A549 (cell line): ENCODE measurements at places on chromosomes 2 and 18.

- DNase-seq, result no peak
Observed at GRCh38 chr18:12044591-12044990, 49.1 kb upstream of the ANKRD62 start.

- no peak for DNase-seq
Observed at GRCh38 chr2:230688490-230688889, 24.2 kb upstream of the CAB39 start.

GRCh38 chr18:55024564-55024963 is 65.3 kb upstream of the CCDC68 start:
- DNase-seq, result no peak

GRCh38 chr2:197217541-197217940 is 93.0 kb downstream of the ANKRD44 start:
- DNase-seq, result no peak

GRCh38 chr2:59584958-59585357 is 968.5 kb downstream of the BCL11A start:
- DNase-seq, result no peak

DNA sequence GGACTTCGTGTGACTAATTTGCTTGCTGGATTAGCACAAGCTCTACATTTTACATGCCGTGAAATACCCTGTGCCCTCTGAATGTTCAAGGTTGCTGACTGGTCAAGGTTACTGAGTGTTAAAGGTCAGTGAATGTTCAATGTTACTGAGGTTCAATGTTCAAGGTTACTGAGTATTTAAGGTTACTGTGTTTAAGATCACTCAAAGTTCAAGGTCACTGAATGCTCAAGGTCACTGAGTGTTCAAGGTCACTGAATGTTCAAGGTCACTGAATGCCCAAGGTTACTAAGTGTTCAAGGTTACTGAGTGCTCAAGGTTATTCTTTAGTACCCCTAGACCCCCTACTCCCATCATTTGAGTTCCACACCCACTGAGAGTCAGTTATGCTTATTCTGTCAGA is 277.6 kb downstream of the CLIP4 start:
- DNase-seq, result no peak

DNA sequence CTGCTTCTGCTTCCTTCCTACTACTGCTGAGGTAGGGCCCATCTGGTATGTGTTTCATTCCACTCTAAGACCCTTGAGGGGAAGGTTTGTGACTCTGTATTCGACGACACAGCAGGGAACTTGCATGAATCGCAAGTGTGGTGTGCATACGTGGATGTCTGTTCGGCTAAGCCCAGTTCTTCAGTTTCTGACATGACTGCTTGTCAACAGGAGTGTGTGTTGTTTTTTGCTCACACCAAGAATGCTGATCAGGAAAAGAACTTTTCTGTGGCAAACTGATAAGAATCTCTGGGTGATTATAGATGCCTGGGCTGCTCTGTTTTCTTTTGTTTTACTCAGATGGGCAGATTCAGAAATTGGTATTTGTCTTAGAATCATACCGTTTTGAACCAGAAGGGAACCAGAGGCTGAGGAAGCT is 22.0 kb downstream of the TNFRSF11A start:
- DNase-seq, result no peak

- no peak for DNase-seq
Observed at GRCh38 chr2:9879455-9880194, 36.4 kb downstream of the TAF1B start.
